NCI-H2081 treated with DMSO at 0.1 percent for 48 hours (cell line): ENCODE measurements at places on chromosomes 12 and 14.

DNA sequence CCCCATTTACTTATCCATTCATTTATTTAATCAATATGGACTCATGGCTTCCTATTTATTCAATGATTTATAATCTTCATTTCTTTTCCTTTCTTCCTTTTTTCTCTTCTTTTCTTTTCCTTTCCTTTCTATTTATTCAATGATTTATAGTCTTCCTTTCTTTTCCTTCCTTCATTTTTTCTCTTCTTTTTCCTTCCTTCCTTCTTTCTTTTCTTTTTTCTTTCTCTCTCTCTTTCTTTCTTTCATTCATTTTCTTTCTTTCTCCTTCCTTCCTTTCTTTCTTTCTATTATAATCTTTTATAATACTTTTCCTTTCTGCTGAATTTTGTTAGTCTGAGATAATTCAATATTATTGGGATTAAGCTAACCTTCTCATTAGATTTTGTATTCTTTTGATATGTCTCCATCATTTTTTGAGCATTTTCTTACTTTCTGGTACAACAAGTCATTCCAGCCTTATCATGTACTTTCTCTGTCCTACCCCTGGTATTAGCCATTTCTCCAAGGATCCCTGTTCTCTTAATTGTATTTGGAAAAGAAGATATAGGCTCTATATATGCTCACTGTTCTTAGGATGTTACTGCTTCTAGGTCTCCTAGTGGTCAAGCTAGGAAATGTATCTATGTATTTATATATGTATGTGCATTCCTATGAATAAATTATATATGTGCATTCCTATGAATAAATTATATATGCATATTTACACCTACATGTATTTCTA lies 12.1 kb downstream of the LACRT start:
- no peak for DNase-seq

DNA sequence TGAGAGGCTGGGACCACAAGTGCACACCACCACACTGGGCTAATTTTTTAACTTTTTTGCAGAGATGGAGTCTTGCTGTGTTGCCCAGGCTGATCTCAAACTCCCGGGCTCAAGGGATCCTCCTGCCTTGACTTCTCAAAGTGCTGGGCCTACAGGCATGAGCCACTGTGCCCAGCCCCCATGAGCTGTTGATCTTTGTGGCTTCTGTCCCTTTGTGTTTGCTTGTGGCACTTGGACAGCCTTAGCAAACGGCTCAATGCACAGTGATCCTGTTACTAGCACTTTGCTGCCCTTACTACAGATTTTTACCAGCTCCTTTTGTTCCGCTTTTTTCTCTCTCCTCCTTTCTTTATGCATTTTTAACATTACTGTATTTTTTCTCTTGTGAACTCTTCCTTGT lies 25.3 kb upstream of the EVL start:
- DNase-seq: no peak

DNA sequence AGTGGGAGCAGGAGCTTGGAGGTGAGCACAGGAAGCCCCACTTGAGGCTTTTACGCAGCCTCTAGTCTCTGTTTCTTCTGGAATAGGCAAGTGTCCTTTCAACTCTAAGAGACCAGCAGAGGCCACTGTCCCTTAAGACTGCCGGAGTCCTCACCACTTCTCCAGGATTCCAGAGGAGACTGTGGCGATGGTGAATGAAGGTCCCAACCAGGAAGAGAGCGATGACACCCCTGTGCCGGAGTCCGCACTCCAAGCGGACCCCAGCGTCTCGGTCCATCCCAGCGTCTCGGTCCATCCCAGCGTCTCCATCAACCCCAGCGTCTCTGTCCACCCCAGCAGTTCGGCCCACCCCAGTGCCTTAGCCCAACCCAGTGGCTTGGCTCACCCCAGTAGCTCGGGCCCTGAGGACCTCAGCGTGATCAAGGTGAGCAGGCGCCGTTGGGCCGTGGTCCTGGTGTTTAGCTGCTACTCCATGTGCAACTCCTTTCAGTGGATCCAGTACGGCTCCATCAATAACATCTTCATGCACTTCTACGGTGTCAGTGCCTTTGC lies 442 bp downstream of the FLVCR2 start:
- DNase-seq: no peak

- no peak for DNase-seq
Measured at GRCh38 chr14:66041582-66041981, 444.6 kb upstream of the CCDC196 start.

DNA sequence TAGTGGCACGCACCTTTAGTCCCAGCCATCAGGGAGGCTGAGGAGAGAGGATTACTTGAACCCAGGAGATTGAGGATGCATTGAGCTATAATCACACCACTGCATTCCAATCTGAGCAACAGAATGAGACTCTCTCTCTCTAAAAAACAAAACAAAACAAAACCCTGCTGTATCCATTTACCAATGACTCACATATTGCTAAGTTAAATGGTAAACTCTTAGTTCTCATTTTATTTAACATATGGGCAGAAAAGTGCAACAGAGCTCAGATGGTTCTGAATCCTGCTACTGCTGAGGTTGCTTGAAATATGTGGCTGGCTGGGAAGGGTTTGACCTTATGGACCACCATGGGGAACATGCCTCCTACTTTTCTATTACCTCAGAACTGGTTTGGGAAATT lies 33.7 kb upstream of the CCNT1 start:
- DNase-seq: no peak

GRCh38 chr14:26174395-26174794 lies 423.4 kb downstream of the NOVA1 start:
- DNase-seq: no peak

DNA sequence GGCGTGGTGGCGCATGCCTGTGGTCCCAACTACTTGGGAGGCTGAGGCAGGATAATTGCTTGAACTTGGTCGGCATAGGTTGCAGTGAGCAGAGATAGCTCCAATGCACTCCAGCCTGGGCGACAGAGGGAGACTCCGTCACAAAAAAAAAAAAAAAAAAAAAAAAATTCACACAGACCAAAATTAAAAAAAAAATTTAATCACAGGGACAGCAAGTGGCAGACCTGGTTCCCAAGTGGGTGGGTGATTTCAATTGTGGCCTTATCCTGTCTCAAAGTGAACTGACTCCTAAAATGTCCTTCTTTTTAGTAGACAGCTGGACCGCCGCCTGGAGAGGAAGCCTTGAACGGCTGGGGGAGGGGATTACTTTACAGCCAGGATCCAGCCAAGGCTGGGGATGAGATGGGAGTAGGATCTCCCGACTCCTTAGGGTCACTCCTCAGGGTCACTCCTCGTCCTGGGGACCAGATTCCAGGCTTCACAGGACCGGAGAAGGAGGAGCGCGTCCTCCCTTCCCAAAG lies 1.5 kb upstream of the KCNH3 start:
- DNase-seq: no peak

GRCh38 chr14:57928732-57929131 lies 62.8 kb upstream of the SLC35F4 start:
- no peak for DNase-seq

GRCh38 chr14:36091096-36091495 lies 85.4 kb downstream of the PTCSC3 start:
- no peak for DNase-seq
